Activated naive CD4-positive, alpha-beta T cell treated with anti-CD3 and anti-CD28 coated beads, Interleukin-2, amount 10 ng/mL, durations not matched to agents 7 days and 5 days (primary cell): ENCODE measurements at places on chromosomes 16 and 17.

- no peak for DNase-seq
- H3K27ac ChIP-seq = no peak overlapping the region
- peaks cover 6% of the 10 kb centered on the region for H3K27me3 ChIP-seq
These were observed 56.6 kb upstream of the RBBP6 start for GRCh38 chr16:24482681-24483202.

DNA sequence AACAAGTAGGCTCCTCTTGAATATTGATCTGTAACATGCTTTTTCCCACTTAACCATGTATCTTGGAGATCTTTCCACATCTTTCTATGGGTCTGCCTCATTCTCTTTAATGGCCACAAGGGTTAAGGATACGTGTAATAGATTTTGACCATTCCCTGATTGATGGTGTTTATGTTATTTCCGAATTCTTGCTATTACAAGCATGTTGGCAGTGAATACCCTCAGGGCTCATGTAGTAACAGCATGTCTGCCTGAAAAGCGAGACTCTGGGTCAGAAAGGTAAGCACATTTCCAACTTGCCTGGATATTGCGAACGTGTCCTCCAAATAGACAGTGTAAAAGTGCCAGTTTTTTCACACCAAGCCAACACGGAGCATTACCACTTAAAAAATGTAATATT lies 5.0 kb downstream of the TAC4 start:
- no peaks in the 10 kb centered on the region for H3K27me3 ChIP-seq
- no peak overlapping the region for H3K4me3 ChIP-seq
- no peak for DNase-seq
- H3K36me3 ChIP-seq = peaks cover 8% of the 10 kb centered on the region

GRCh38 chr16:57532266-57532625 lies 4.1 kb downstream of the CCDC102A start:
- DNase-seq = no peak
- H3K4me3 ChIP-seq = peak overlapping the region; percentile 12
- H3K4me1 ChIP-seq = peaks cover 74% of the 10 kb centered on the region
- H3K36me3 ChIP-seq = peaks cover 8% of the 10 kb centered on the region
- H3K27ac ChIP-seq = peak overlapping the region; percentile 95
- H3K27me3 ChIP-seq = no peaks in the 10 kb centered on the region

DNA sequence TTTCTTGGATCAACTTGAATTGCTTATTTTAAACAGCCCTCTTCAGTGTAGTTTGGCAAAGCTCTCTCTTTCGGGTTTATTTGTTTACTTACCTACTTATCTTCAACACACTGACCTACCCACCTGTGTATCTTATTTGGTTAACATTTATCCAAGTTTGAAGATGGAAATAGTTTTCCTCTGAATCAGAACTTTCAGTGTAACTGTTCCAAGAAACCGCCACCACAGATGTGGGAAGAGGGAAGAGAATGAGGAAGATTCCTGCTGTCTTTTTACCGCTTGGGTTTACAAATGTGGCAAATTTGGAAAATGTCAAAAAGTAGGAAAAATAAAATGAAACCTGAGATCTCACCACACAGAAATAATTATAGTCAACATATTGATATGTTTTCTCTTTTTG lies 115.8 kb downstream of the MSI2 start:
- no peak overlapping the region for H3K4me3 ChIP-seq
- no peaks in the 10 kb centered on the region for H3K4me1 ChIP-seq
- no peak for DNase-seq
- no peaks in the 10 kb centered on the region for H3K27me3 ChIP-seq
- H3K36me3 ChIP-seq = peaks cover 13% of the 10 kb centered on the region
- no peak overlapping the region for H3K27ac ChIP-seq

- H3K36me3 ChIP-seq = no peaks in the 10 kb centered on the region
- H3K4me1 ChIP-seq = no peaks in the 10 kb centered on the region
- H3K4me3 ChIP-seq = no peak overlapping the region
- peaks cover 46% of the 10 kb centered on the region for H3K27me3 ChIP-seq
These were observed 56.3 kb downstream of the METRNL start for GRCh38 chr17:83135692-83136091.

GRCh38 chr17:57557416-57557815 lies 187.7 kb downstream of the CCDC182 start:
- DNase-seq = no peak
- no peak overlapping the region for H3K4me3 ChIP-seq
- no peak overlapping the region for H3K27ac ChIP-seq
- H3K4me1 ChIP-seq = no peaks in the 10 kb centered on the region
- H3K36me3 ChIP-seq = no peaks in the 10 kb centered on the region
- no peaks in the 10 kb centered on the region for H3K27me3 ChIP-seq

DNA sequence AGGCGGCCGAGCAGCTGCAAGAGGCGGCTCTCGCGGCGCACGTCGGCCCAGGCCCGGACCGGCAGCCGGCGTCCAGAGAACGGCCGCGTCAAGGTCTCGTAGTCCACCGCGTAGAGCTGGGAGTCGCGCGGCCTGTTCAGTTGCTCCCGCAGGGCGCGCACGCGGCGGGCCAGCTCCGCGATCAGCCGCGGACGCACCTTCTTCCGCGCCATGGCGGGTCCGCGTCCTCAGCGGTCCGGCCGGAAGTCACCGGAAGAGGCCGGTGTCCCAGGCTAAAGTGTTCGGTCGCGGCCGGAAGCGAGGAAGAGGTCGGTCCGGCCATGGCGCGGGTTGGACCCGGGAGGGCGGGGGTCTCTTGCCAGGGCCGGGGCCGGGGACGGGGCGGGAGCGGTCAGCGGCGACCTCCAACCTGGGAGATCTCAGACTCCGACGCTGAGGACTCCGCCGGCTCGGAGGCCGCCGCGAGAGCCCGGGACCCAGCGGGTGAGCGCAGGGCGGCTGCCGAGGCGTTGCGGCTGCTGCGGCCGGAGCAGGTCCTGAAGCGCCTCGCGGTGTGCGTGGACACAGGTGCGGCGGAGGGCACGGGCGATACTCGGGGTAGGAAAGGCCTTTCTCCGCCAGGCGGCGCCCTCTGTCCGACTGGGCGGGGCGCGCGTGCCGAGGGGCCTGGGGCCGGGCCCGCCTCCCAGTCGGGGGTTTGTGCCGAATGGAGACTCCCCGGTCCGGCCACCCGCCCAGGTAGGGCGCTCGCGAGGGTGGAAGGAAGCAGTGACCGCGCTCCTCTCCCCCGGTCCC lies at the start of gene MRPS34:
Gene MRPS34, minus strand, starts transcription at position 227 of the 795 bp plus-strand sequence. Its CDS starts 15 bp downstream, at position 212.
- H3K27ac ChIP-seq = peak within 1 kb of the TSS; percentile 97
- peaks cover 24% of the 10 kb centered on the region for H3K4me1 ChIP-seq
- peak within 1 kb of the TSS; percentile 96 for H3K4me3 ChIP-seq
- H3K27me3 ChIP-seq = no peaks in the 10 kb centered on the region
- DNase-seq = peak; percentile 85

DNA sequence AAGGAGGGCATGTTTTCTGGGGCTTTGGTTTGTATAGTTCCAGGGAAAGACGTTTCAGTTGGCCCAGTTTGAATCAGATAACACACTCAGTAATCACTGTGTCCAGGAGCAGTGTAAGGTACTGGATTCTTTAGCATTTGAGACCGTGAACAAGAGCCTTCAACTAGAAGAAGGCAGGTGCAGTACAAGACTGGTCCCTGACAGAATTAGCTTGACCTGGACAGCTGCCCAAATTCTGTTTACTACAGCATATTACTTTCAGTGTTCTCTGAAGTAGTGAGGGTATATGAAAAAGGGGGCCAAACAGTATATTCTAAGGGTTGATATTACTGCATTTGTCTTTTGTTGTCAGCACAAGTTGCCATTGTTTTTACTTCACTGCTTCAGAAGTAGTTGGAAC lies 81.3 kb downstream of the COX10 start:
- H3K36me3 ChIP-seq = peaks cover 20% of the 10 kb centered on the region
- no peaks in the 10 kb centered on the region for H3K27me3 ChIP-seq
- H3K4me3 ChIP-seq = no peak overlapping the region
- no peaks in the 10 kb centered on the region for H3K4me1 ChIP-seq
- DNase-seq = no peak

- peak overlapping the region; percentile 74 for H3K27ac ChIP-seq
- H3K4me1 ChIP-seq = peaks cover 16% of the 10 kb centered on the region
These were observed 605 bp downstream of the MRTFB start for GRCh38 chr16:14071576-14072271.
